GM10248 (cell line): ENCODE measurements at places on chromosomes 7 and 10.

DNA sequence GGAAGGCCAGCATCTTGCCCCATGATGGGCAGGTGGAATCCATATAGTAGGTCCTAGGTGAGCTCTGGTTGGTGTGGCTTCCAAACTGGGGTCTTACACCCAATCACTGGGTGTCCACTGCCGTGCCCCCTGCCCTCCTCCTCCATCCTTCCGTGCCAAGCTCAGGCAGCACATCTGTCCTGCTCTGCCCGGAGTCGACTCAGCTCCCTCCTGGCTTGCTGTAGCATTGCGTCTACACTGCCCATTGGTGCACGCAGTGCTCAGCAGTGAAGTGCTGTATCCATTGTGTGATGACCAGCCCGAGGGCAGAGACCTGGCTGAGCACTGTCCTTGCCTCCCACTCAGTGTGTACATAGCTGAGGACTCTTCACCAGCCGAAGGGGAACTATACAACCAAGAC lies 148.4 kb downstream of the ADAM12 start:
- DNase-seq = no peak

GRCh38 chr10:1516492-1517165 lies 220.7 kb downstream of the ADARB2 start:
- DNase-seq = no peak

- DNase-seq = no peak
Observed at GRCh38 chr7:145092766-145093165, 256.9 kb upstream of the TPK1 start.

DNA sequence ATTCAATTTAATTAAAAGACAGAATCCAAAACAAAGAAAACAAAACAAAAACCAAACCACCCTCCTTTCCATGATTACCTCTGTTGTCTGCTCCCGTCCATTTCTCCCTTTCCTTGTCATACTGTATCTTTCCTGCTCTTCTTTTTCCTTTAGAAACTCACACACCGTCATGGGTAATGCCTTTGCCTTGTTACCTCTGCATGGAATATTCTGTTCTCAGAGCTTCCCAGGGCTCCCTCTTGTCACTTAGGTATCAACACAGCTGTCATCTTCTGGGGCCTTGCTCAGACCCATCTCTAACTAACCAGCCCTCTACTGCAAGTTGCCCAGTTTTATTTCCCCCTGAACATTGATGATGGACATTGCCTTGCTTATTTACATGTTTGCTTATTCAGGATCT lies 30.2 kb upstream of the GIMAP8 start:
- DNase-seq = no peak

DNA sequence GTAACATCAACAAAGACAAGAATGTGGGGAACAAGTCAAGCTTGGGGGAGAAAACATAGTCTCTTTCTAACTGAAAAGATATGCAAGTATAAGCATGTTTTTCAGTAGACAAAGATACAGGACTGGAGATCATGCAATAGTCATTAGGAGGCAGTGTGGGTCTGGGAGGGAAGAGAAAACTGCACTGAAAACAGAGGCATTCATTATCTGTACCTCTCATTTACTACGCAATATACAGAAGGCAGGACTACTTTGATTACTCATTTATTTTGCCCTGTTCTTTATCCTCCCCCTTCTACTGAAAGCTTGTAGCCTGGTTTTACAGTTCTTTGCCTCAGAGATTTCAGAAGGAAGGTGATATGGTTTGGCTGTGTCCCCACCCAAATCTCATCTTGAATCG lies 341.2 kb downstream of the CRPPA start:
- no peak for DNase-seq

DNA sequence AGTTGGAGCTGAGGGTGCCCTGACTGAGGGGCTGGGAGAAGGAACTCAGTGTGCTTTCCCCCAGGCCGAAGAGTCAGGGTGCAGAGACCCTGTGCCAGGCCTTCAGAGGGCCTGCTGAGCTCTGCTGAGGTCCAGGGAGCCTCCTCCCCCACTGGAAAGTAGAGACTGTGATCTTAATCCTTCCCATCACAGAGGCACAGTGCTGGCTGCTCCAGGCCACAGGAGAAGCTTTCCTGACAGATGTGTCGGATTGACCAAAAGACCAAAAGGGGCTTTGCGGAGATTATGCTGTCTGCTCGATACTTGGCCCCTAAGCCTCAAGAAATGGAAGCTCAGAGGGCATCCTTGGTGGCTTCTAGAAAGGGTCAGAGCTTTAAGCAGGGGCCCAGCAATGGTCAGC lies 32.9 kb upstream of the BTRC start:
- DNase-seq = no peak

DNA sequence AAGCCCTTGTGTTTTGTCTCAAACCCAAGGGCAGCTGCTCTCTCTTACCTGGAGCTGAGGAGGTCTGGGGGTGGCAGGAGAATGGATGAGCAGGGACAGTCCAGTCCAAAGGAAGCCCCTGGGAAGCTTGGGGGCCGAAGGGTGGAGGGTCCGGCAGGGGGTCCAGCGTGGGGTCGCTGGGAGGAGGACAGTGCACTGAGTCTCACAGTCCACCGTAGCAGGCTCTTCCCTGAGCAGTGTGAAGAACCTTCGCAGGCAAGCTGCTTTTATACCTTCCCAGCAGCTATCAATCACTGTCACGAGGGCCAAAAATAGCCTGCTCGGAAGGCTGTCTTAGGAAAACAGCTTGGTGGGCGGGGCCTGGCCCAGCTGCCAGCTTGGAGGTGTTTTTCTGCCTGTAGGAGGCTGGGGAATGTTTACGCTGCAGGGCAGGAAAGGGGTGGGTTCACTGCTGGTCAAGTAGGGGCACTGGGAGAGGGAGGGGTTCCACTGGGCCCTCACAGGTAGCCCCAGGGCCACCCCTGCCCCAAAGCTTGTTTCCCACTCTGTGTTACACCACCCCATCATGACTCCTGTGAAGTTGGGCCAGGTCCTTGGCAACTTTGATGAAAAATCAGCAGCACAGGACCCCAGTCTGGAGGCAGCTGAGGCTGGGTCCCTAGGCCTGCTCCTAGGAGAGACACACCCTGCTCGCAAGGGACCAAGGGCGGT lies at the start of gene DEPP1:
Gene DEPP1, minus strand, starts transcription at position 240 of the 711 bp plus-strand sequence. CDS start 779 bp downstream, outside the sequence.
- peak; percentile 56 for DNase-seq

DNA sequence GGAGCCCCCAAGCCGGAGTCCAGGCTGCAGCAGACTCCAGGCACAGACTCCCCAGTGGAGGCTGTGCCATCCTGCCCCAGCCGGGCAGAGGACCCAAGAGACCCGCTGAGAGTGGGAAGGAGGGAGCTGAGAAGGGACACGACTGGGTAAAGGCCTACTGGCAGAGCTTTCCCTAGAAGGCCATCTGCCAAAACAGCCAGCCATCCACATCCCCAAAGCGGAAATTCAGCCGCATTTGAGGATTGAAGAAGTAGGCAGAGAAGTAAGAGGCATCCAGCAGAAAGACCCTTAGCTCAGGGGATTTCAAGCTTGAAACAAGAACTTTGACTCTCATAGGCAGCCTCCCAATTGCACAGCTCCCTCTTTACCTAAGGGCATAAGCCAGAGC lies 857 bp downstream of the CPXM2 start:
- no peak for DNase-seq

- no peak for DNase-seq
Observed at GRCh38 chr7:6179620-6180343, 92.6 kb downstream of the CYTH3 start.

DNA sequence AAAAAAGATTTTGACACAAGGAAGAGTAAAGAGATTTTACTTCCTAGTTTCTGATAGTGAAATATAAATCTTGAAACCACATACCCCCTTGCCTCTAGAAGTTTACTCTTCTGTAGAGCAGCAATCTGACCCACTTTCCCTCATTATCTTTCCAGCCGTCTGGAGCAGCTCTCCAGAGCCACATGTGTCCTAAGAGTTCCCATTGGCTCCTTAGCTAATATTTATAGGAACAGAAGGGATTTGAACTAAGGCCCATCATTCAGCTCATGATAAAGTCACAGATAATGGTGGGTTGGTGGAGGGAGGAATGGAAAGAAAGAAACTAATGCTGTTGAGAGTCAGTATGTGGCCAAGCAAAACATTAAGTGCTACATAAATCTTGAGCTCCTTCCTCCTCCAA lies 121.8 kb downstream of the INHBA start:
- DNase-seq = no peak

GRCh38 chr10:32412499-32412853 lies 33.5 kb upstream of the CCDC7 start:
- no peak for DNase-seq

GRCh38 chr7:36198854-36199266 lies 45.8 kb downstream of the EEPD1 start:
- DNase-seq = no peak

- no peak for DNase-seq
Observed at GRCh38 chr7:156781972-156782371, 111.0 kb downstream of the LMBR1 start.

- DNase-seq = no peak
Observed at GRCh38 chr10:132162021-132162531, 24.7 kb upstream of the DPYSL4 start.

DNA sequence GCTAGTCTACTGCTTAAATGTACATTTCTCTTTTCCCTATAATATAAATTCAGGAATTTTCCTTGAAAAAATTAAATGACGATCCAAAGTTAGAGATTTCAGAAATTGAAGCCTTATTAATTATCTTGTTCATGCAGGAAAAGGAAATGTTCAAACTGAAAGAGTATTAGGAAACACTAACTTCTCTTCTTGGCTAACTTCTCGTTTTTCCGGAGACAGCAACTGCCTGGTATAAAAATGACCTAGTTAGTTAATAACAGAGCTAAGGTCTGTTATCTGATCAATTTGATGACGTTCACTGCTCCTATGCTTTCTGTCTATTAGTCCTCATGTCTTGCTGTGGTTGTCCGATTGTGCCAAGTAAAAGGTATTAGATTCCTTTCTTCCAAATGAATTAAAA lies 212.5 kb downstream of the DGKB start:
- DNase-seq = no peak

DNA sequence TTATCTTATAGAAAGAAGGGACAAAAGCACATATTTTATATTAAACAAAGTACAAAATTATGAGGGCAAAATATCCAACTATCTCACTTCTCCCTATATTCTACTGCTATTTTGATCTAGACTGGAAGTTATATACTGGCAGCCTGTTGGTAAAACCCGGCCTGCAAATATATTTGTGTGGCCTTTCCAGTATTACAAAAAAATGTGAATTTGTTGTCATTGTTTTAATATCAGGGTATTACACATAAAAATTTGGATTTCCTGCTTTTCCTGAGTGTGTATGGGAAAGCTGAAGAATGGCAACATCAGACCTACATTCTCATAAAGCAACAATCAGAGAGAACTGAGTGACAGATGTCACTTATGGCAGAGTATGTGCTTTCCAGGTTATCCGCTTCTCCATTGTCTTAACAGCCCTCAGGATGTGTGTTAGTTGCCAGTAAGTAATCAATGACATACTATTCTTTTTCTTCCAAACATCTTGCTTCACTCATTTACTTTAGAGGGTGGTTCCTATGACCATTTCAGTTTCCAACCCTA lies 7.3 kb downstream of the SYPL1 start:
- no peak for DNase-seq

GRCh38 chr10:88385601-88386203 lies 197.4 kb downstream of the RNLS start:
- DNase-seq = peak; percentile 54

DNA sequence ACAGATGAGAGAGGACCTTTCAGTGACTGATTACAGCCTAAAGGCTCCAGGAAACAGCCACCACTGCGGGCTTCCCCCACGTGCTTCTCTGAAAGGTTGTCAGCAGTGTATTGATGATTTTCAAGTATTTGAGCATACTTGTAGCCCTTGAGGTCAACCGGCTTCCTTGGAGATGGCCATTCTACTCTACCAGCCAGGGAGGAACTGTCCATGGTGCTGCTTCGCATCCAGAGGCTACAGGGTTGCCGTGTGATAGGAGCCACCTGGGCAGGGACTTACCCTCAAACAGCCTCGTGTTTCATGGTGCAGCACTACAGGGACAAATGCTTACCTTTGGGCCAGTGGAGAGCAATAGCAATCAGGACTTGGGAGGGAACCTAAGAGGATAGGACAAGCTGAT lies 179.5 kb downstream of the DPP6 start:
- DNase-seq = no peak

GRCh38 chr7:117791877-117792780 lies 81.1 kb downstream of the CTTNBP2 start:
- peak; percentile 37 for DNase-seq

- DNase-seq = no peak
Observed at GRCh38 chr7:27435461-27435860, 192.9 kb downstream of the EVX1 start.

DNA sequence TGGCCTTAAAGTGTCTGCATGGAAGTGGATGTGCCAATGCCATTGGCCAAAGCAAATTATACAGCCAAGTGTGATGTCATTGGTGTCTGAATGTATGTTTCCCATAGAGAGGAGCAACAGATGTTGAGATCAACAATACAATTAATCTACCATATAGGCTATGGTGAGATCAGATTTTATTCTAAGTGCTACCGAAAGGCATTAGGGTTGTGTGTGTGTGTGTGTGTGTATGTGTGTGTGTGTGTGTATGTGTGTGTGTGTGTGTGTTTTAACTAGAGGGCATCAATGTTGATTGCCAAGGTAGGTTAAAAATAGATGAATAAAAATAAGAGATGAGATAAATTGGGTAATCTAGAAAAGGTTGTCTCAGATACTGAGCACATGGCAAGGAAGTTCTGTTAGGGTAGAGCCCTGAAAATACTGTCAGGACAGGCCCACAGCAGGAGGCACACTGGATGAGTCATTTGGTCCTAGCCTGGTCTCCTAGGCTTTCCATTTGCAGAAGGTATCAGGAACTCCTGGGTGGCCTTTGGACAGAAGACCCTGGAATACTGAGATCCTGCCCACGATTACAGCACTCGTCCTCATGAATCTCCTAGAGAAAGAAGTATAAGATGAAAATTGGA lies 446.0 kb upstream of the PODXL start:
- no peak for DNase-seq

DNA sequence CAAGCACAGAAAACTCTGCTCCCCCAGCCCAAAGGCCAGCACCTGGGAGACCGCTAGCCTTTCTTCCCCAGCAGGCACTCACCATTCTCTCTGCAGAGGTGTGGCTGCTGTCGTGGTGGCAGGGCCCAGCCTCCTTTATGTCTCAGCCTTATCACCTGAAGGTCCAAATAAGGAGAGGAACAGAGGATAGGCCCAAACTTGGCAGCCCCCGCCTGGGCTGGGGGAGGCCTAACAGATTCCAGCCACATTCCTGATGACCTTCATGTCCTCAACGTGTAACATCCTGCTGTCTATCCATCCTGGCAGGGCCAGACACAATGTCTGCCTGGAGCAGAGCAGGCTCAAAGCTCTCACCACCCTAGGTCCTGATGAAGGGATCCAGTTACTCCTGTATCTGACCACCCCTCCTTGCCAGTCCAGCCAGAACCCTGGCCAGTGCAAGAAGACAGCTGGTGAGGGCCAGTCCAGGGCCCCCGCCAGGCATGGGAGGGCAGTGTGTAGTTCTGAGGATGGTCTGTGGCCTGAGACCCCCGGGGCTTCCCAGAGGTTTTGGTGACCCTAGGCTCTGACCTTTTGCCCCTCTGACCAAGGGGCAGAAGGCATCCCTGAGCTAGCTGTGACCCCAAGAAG lies at the start of gene MYL7:
Gene MYL7, minus strand, starts transcription at position 112 of the 630 bp plus-strand sequence. Its CDS starts 27 bp downstream, at position 85.
- no peak for DNase-seq

GRCh38 chr10:131810805-131811629 lies 89.8 kb upstream of the PPP2R2D start:
- DNase-seq = no peak
